ENCODE measurements at places on chromosomes 3 and 15.

DNA sequence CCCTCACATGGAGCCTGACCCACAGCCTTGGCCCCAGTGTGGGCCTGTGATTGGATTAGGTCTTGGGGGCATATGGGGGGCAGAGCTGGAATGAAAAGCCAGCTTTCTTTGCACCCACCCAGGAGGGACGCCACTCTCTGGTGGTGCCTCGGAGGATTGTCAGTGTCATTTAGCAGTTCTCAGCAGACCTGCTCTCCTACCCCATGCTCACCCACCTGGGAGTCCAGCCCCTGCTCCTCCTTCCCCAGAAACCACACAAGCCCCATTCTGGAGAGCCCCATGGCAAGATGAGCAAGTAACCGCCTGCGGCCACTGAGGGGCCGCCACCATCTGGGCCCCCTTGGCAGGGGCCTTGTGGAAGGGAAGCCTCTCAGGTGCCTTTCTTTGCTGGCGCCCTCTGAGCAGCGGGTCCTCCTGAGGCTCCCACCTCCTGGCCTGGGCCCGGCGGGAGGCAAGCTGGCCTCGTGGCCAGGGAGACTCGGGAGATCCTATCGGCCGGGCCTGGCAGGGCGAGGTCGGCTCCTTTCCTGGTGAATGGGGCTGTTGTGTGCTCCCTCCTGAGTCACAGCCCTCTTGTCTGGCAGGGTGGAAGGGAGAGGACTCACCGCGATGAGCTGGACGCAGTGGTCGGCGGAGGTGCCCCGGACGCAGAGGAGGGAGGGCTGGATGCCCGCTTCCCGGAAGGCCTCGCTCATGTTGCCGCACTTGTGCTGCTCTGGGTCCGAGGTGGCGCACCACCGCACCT is 2.3 kb downstream of the MELTF start:
- DNase-seq, result peak; percentile 82

DNA sequence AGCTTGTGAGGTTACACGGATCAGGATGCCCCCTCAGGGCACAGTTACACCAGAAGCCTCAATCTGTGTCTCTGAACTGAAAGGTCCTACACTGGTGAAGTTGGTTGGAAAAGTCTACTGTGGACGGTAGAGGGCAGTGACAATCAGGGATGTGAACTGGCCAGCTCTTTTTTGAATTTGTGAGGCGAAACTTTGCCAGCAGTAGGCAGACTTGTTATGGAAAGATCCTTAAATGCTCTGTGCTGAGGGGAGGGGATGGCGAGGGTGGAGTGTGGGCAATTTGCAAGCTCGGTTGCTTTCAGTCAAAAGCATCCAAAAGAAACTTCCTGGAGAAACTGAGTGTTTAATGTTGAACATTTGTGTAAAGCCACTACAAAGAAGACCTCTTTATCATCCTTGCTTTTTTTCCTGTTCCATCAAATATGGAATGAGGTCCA is 127.4 kb upstream of the ABHD17C start:
- DNase-seq, result peak; percentile 77

- no peak for DNase-seq
Measured at GRCh38 chr3:42163622-42164244, 72.6 kb downstream of the TRAK1 start.

DNA sequence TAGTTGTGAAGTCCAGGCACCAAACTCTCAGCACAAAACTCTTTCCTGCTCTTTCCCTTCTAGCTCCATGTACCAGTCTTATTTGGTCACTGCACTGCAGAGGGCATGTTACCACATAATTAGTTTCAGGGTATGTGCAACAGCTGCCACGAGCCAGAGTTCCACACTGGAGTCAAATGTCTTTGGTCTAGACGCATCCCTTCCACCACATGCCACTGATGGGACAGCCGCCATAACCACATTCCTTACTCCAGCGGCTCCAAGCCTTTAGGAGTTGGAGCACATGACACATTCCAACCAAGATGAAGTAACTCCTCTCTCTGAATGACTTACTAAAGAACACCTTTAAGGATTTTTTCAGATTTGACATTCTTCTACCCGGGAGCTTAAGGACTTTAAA is 153.4 kb downstream of the ERC2 start:
- DNase-seq, result no peak

GRCh38 chr15:70817266-70817665 is 36.7 kb downstream of the LARP6 start:
- no peak for DNase-seq

- DNase-seq, result peak; percentile 92
Measured at GRCh38 chr3:150062492-150062891, 91.8 kb upstream of the PFN2 start.

GRCh38 chr15:43370310-43370974 is 401 bp downstream of the ZSCAN29 start:
- no peak for DNase-seq

- peak; percentile 7 for DNase-seq
Measured at GRCh38 chr15:45126535-45127158, 3.0 kb downstream of the DUOXA1 start.

- no peak for DNase-seq
Measured at GRCh38 chr3:100992231-100993012, 799 bp downstream of the ABI3BP start.

DNA sequence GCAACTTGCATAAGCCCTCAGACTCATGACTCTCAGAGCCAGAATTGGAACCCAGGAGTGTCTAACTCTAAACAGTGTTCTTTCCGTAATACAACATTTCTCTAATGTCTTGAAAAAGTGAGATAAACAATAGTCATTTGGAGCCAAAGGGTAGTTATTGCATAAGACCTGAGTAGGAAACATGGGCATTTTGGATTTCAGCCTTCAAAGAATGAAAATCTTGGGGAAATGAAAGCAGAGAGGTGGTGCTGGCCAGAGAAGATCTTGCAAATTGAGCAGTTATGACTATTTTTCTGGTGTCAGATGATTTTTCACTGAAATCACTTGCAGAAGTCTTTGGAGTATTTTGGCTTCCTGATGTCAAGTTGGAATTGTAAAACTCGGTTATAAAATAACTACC is 379.4 kb downstream of the DIPK2A start:
- no peak for DNase-seq

- no peak for DNase-seq
Measured at GRCh38 chr3:112512320-112512719, 13.0 kb upstream of the BTLA start.

- no peak for DNase-seq
Measured at GRCh38 chr3:197365586-197365985, 67.2 kb upstream of the DLG1 start.

GRCh38 chr3:66482018-66482404 is 18.8 kb downstream of the LRIG1 start:
- no peak for DNase-seq

- no peak for DNase-seq
Measured at GRCh38 chr3:140580746-140581145, 97.1 kb upstream of the TRIM42 start.

GRCh38 chr15:65354835-65355172 is 23.0 kb downstream of the IGDCC3 start:
- no peak for DNase-seq

DNA sequence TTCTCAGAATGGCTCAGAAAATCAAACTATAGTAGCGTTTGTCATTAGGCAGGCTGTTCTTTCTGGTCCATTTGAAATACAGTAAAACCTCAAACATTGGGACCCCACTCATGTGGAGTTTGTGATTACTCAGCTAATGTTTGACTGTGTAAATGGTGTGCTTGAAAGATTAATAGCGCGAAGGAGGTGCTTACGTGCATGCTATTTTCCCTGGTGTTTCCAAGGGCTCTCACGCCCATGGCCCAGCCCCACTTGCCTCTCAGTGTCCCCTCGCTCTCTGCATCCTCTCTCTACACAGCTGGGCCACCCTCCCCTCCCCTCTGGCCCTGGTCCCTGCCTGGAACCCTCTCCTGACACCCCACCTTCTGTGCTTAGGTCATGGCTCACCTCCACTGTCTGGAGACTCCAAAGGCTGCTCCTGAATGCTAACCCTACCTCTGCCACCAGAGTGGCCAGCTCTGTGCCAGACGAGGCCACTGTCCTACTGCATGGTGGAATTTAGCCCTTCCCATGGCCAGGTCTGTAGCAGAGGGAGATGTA is 194.2 kb downstream of the PLCL2 start:
- no peak for DNase-seq

GRCh38 chr3:179710079-179710478 is 57.2 kb downstream of the USP13 start:
- DNase-seq, result no peak

DNA sequence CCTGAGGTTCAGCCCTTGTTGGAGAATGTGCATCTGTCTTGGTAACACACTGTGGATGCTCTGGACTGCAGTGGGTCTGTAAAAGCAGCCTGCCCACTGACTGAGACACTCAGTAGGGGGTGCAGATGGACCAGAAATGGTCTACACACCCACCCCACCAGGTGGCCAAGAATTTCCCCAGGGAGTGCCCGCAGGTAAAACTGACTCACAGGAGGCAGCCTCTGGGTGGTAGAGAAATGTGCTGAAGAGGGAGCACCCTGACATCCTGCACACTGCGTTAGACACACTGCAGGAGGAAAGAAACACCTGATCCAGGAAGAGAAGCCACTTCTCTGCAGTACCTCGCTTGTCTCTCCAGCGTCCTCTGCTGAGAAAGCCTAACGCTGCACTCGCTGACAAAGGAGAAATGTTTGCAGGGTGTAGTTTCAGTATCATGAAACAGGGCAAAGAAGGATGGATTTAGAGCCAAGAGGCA is 109.5 kb upstream of the ABHD17C start:
- DNase-seq, result no peak

DNA sequence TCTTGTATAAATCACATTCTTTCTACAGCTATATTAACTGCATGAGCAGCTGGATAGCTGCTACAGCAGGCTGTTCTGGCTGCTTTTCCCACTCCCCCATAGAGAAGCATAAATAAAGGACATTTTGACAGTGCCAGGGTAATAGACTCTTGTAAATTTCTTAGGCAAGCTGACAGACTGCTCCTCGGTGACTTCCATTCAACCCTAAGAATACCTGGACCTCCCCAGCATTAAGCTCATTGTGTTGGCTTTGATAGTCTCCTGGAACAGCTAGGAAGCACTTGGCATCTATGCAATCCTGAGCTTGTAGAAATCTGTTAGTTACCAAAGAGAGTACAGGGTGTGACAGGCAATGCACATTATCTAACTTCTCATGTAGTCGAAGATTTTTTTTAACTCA is 475.4 kb downstream of the AGBL1 start:
- DNase-seq, result no peak

DNA sequence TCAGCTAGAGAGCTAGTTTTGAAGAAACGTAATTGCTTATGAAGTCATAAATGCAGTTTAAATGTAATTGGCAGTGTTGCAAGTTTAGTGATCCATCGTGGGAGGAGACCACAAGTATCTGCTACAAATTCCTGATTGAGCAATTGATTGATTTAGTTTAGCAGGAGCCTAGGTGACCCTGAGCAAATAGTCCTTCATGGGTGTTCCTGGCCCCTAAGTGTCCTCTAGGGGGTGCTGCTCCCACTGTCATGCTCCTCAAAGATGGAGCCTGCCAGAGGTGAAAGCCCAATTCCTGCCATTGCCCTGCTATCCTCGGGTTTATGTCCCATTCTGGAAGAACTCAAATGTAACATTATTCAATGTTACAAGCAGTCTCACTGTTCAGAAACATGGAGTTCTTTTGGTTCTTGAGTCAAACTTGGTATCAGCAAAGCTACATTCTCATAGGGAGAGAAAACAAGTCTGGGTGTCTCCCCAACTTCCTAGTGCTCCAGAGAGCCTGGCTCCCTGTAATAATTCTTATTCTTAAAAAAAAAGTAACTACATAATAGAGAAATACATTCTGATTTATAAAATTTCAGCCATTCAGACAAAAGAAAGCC is 29.8 kb upstream of the SENP5 start:
- peak; percentile 75 for DNase-seq

GRCh38 chr3:118765636-118766305 is 268.9 kb downstream of the IGSF11 start:
- DNase-seq, result no peak

DNA sequence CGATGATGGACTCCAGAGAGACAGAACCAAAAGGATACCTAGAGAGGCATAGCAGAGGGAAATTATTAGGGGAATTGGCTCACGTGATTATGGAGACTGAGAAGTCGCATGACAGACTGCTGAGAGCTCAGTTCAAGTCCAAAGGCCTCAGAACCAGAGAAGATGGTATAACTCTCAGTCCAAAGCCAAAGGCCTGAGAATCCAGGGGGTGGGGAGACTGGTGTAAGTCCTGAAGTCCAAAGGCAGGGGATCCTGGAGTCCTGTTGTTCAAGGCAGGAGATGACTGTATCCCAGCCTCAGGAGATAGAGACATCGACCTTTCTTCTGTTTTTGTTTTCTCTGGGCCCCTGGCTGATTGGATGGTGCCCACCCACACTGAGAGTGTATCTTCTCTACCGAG is 1.2 kb upstream of the KLHL6 start:
- no peak for DNase-seq

DNA sequence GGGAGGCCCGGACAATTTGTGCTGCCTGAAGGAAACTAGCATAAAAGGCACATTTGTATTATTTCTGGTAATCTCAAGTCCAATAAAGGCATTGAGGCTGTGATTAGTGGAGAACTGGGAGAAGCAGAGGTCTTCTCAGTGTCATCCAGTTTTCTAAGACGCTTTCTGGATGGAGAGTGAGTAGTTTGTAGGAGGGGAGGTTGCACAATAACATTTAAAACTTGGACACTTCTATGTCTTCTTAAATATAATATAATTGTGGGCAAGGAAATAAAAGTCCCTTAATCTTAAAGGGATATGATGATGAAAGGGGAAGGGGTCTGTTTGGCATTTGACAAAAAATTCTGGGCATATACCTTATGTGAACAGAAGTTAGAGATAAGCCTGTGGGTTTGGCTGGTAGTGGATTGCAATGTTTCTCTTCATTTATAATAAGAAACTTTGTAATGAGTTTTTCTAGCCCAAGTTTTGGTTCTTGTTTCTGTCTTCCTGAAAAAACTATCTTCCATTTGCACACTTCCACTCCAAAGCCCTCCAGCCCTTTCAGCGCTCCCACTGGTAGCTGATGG is 291.6 kb upstream of the TGFBR2 start:
- DNase-seq, result peak; percentile 29

GRCh38 chr3:126530171-126531050 is 6.5 kb downstream of the CHST13 start:
- DNase-seq, result no peak

- DNase-seq, result no peak
Measured at GRCh38 chr15:56732135-56732885, 999 bp downstream of the ZNF280D start.

DNA sequence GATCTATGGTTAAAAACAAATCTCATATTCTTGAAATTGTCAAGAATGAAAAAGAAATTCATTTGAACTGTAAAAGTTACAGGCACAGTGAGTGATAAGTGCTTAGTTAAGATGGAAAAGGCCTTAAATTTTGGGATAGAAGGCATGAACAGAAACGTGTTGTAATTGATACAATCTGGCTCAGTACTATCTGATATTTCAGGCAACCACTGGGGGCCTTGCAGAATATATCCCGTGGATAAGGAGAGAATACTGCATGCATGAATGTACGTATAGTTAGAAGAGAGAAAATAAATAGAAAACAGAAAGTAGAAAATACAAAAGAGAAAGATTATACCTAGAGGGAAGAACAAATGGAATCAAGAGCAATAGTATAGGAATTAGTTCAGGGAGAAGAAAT is 741.4 kb upstream of the CCDC54 start:
- DNase-seq, result no peak

DNA sequence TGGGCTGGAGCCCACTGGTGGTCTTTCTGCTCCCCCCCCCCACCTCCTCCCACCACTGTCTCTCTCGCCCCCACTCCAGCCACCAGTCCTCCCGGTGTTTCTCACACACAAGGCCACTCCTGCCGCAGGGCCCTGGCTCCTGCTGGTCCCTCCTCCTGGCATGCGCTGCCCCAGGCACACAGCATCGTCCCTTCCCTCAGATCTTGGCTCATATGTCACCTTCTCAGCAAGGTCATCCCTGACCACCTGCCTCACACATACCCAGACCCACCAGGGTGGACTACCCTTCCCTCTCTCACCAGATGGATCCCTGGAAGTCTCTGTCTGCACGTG is 101.5 kb upstream of the IQSEC1 start:
- no peak for DNase-seq
